Activated CD4-positive, alpha-beta T cell treated with anti-CD3 and anti-CD28 coated beads, Interleukin-2, amount 50 U/mL, for 1 hour (primary cell): ENCODE measurements at places on chromosomes 7 and 10.

GRCh38 chr10:58219875-58220274 is 47.8 kb downstream of the IPMK start:
- no peak for DNase-seq

DNA sequence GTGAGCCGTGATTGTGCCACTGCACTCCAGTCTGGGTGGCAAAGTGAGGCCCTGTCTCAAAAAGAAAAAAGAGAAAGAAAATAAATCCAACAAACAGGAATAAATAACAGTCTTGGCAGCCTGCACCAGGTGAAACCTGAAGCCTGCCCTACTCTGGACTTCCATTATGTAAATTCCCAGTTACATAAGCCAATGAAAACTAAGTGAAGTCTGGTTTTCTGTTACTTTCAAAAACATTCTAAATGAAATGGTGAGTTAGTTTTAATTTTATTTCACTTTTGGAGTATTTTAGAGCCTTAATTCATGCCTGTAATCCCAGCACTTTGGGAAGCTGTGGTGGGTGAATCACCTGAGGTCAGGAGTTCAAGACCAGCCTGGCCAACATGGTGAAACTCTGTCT is 22.5 kb upstream of the HIBADH start:
- DNase-seq, result no peak

GRCh38 chr7:4436361-4436895 is 245.7 kb upstream of the FOXK1 start:
- no peak for DNase-seq

DNA sequence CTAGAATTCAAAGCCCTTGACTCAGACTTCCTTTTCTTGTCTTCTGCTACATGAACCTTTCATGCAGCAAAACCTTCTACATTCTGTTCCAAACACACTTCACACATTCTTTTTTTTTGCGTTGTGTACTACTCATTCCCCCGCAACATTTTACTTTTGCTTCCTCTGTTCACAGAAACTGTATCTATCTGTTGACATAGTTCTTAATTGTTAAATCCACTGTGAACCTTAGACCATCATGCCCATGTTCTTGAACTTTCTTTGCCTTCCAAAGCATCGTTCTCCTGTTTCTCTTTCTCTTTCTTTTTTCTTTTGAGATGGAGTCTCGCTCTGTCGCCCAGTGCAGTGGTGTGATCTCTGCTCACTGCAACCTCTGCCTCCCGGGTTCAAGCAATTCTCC is 14.2 kb downstream of the CCSER2 start:
- DNase-seq, result no peak

DNA sequence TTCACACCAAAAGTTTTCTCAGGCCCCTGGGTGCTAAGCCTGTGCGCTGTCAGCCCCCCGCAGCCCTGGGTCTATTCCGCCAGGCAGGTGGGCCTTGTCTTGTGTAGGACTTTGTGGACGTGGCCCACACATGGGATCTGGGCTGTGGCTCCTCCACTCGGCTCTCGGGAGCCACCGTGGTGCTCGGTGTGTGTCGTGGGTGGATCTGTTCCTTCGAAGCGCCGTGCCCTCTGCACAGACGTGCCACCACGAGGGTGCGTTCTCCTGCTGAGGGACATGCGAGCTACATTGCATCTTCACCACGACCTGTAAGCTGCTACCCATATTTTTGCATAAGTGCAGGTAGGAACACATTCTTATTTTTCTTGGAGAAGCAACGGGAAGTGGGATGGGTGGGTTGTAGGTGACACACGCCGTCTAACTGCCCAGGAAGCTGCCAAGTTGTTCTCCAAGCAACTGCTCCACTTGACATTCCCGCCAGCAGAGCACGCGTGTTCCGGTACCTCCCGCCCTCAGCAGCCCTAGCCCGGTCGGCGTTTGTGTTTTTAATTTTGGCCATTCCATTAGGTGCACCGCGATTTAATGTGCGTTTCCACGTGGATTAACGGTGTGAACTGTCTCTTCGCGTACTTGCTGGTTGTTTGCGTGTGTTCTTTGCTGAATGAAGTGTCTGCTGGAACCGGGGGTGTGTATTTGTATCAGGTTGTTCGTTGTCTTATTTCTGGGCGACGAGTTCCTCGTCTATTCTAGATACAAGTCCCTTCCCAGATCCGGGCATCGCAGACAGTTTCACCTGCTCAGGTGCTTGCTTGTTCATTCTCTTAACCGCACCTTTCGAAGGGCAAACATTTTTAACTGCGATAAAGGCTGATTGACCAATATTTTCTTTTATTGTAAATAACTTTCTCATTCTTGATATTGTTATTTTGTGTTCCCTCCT is 47.4 kb upstream of the CFAP46 start:
- DNase-seq, result no peak

DNA sequence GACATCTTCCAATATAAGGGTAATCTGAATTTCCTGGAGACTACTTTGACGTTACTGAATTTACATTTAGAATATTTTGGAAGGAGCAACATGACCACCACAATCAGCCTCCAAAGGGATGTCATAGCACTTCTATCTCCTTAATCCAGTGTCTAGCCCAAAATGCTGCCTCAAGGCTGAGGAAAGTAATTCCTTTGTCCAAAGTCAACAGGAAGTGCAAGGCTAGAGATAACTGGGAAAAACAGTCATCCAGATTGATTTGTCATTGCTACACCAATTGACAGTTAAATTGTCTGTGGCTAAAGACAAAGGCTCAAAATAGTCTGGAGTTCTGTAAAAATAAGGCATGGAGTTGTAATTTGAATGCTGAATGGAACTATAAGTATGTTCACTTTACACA is 3.9 kb upstream of the TFPI2 start:
- DNase-seq, result no peak

- no peak for DNase-seq
Observed at GRCh38 chr7:30116771-30117170, 18.0 kb upstream of the MTURN start.

- DNase-seq, result no peak
Observed at GRCh38 chr7:155807789-155808548, 4.3 kb downstream of the SHH start.
